Suprapubic skin (tissue), 4 donors: ENCODE measurements at places on chromosomes 7 and 10.

DNA sequence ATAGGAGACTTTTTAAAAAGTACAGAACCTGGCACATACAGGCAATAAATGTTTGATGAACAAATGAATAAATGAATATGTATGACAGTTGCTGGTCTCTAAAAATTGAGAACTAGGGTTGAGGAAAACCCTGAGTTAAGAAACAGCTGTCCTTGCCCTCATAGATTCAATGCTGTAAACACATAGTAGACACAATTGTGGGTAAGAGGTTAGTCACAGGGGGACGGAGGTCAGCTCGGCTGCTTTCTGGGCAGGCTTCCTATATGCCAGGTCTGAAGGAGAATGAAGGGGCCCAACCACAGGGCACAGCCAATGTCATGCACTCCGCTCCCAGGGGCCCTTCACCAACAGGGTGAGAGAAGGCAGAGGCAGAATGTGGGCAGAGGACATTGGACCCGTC, 143.3 kb upstream of the RSU1 start:
- DNase-seq = no peak

- DNase-seq = no peak
Observed at GRCh38 chr7:127907110-127908040, 123.9 kb downstream of the LRRC4 start.

GRCh38 chr7:37932543-37932942, 12.1 kb downstream of the EPDR1 start:
- no peak for DNase-seq

DNA sequence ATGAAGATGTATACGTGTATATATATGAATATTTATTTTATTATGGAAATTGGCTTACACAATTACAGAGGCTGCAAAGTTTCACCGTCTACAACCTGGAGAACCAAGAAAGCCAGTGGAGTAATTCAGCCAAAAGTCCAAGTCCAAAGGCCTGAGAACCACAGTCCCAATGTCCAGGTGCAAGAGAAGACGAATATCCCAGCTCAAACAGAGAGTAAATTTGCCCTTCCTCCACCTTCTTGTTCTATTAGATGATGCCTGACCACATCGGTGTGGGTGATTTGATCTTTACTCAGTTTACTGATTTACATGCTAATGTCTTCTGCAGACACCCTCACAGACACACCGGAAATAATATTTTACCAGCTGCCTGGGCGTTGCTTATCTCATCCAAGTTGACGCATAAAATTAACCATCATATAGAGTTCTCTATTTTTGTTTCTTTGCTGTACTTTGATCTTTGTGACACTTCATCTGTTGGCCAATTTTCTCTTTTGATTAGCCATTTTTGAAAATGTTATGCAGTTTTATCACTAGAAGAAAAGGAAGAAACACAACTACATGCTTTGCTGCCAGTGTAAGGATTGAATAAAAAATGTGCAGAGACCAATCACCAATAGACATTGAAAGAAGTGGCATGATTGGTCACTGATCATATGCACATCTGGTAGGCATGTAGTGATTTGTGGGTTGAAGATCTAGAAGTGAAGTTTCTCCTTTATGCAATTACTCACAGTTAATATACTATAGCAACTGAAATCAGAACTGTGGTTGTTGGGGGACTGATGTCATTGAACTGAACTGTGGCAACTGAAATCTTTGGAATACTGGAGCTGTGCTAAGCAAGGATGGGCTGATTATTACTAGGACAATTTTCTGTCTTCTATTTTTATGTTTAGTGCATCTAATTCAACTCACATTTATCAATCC, 68.5 kb downstream of the EPDR1 start:
- DNase-seq = no peak

- DNase-seq = no peak
Observed at GRCh38 chr7:40815512-40815911, 680.7 kb downstream of the SUGCT start.

GRCh38 chr10:55137063-55137462, 336.0 kb upstream of the PCDH15 start:
- no peak for DNase-seq

GRCh38 chr10:659688-660141, 29.8 kb downstream of the DIP2C start:
- no peak for DNase-seq

- no peak for DNase-seq
Observed at GRCh38 chr7:155408651-155409586, 49.0 kb upstream of the EN2 start.

GRCh38 chr7:128912281-128912680, 1.8 kb upstream of the KCP start:
- no peak for DNase-seq

DNA sequence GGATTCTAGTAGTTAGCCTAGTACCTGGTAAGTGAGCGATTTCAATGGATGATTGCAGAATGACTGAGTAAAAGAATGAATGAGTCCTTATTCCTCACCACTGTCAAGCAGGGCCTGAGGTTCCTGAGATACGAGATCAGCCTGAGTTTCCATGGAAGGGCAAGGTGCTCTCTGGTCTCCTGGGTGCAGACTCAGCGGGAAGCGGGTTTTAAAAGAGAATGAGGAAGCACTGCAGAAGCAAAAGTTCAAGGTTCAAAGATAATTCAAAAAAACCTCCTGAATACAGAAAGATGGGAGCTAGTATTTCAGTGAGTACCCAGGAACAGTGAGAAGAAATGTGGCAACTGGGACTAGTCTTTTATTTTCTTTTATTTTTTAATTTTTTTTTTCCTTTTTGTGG, 4.3 kb downstream of the ZNF3 start:
- no peak for DNase-seq

DNA sequence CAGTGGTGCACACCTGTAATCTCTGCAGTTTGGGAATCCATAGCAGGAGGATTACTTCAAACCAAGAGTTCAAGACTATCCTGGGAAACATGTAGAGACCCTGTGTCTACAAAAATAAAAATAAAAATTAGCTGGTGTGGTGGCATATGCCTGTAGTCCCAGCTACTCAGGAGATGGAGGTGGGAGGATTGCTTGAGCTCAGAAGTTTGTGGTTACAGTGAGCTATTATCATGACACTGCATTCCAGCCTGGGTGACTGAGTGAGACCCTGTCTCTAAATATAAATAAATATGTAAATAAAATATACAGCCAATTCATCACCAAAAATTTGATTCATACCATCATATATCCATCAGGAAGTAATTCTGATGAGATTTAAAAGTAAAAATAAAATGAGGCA, 60.9 kb downstream of the ANKRD7 start:
- DNase-seq = no peak

GRCh38 chr7:141421306-141421705, 129.9 kb upstream of the AGK start:
- DNase-seq = no peak
